ENCODE measurements at places on chromosomes 2 and 18. TPM values are rescaled to one million over a fixed set of nuclear protein-coding genes. Genes with fewer than 3 reads are reported as not detected.

DNA sequence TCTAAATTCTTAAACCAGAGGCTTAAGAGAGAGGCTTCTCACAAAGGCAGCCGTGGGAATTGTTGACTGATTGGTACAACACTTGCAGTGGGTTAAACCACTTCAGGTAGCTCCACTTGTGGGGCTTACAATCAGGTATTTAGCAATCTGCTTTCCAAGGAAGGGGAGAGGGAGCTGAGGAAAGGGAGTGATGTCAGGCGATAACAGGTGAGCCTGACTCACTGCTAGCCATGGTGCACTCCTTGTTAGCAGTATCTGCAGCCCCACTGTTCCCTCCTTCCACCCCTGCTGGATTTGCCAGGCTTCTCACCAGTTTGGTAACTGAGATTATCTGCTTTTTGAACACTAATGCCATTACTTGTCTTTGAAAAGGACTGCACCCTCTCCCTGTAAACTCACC lies 1056.7 kb upstream of the FANCL start:
- no peak for DNase-seq
- peaks cover 4% of the 10 kb centered on the region for H3K4me1 ChIP-seq
- H3K27ac ChIP-seq, result no peak overlapping the region
- H3K27me3 ChIP-seq, result no peaks in the 10 kb centered on the region
- no peaks in the 10 kb centered on the region for H3K36me3 ChIP-seq
- H3K4me3 ChIP-seq, result no peak overlapping the region

- no peak for DNase-seq
- H3K27ac ChIP-seq, result no peak overlapping the region
- H3K36me3 ChIP-seq, result peaks cover under 1% of the 10 kb centered on the region
- H3K4me1 ChIP-seq, result no peaks in the 10 kb centered on the region
- H3K4me3 ChIP-seq, result no peak overlapping the region
These were observed 86.0 kb downstream of the ACSL3 start for GRCh38 chr2:222946700-222947287.

DNA sequence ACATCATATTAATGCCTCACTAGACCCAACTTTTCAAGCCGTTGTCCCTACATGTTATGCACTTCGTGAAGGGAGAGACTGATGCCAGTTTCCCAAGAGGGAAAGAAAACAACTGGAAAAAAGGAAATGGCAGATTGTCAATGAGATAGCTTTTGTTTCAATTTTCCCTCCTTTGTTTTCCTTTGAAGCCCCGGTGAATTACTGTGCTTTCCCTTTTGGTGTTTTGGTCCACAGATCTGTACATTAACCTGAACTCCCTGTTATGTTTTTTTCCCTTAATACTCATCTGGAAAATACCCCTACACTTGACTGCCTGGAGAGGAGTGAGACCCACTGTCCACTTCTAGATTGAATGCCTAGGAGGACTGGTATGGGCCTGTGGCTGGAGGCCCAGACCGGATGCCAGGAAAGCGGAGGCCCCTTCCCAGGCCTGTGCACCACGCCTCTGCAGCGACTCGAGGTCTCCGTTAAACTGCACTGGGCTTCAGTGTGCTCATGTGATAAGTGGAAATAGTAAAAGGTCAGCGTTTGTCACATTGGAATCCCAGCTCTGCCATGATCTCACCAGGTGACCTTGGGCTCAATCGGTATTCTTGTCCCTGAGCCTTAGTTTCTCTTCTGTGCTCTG lies 106.4 kb downstream of the GATA6 start:
- no peaks in the 10 kb centered on the region for H3K27me3 ChIP-seq
- no peak overlapping the region for H3K4me3 ChIP-seq
- H3K4me1 ChIP-seq, result no peaks in the 10 kb centered on the region
- no peak overlapping the region for H3K27ac ChIP-seq
- no peak for DNase-seq

CRIM1 gene
- 27.0 TPM for total RNA-seq

- no peak overlapping the region for H3K27ac ChIP-seq
- H3K36me3 ChIP-seq, result no peaks in the 10 kb centered on the region
These were observed 139.2 kb downstream of the LAMA3 start for GRCh38 chr18:23828426-23828825.
